ENCODE measurements at places on chromosomes 5 and 9. TPM values are rescaled to one million over a fixed set of nuclear protein-coding genes. Genes with fewer than 3 reads are reported as not detected.

Gene LCN1
- polyA plus RNA-seq = not detected

Gene EGFL7
- not detected for polyA plus RNA-seq

- H3K27me3 ChIP-seq = no peaks in the 10 kb centered on the region
- DNase-seq = no peak
- H3K27ac ChIP-seq = no peak overlapping the region
- H3K4me1 ChIP-seq = peaks cover 33% of the 10 kb centered on the region
- peaks cover 12% of the 10 kb centered on the region for H3K36me3 ChIP-seq
These were observed 9.1 kb downstream of the TTC33 start for GRCh38 chr5:40746703-40747102.

DNA sequence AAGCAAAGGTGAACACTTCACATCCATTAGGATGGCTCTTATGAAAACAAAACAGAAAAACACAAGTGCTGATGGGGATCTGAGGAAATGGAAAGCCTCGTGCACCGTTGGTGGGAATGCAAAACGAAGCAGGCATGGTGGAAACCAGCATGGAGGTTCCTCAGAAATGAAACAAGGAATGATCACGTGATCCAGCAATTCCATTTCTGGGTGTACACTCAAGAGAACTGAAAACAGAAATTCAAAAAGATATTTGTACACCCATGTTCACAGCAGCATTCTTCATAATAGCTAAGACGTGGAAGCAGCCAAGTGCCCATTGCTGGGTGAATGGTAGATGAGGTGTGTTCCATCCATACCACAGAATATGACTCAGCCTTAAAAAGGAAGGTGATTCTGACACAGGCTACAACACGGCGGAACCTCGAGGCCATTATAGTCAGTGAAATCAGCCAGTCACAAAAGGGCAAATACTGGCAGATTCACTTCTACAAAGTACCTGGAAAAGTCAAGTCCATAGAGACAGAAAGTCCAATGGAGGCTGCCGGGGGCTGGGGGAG, 87.2 kb upstream of the RAPGEF1 start:
- no peak overlapping the region for H3K27ac ChIP-seq
- H3K4me1 ChIP-seq = no peaks in the 10 kb centered on the region
- DNase-seq = no peak

DNA sequence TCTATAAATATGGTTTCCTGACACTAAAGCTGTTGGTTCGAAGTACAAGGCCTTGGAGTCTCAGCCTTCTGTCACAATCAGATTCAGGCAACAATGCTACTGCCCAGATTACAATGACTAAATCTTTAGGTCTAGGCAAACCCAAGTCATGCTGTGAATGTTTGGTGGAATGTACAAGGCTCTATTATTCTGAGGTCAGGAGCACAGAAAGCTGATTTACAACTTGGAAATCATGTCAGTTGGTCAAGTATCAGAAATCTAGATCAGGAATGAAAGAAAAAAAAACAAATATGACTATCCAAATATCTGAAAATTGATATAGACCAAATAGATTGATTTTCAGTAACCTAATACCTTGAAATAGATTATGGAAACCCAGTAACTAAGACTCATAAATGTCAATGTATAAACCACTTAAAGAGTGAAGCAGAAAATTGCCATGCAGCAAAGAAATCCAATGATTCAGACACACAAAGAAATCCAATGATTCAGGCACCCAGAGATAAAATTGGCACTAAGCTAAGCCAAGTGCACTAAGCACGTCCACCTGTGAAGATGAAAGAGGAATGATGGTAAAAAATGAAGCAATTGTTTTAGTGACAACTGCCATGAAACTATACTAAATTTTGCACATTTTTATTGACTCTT, 588.0 kb upstream of the TUSC1 start:
- H3K4me3 ChIP-seq = no peak overlapping the region
- H3K27ac ChIP-seq = no peak overlapping the region
- H3K27me3 ChIP-seq = no peaks in the 10 kb centered on the region
- no peaks in the 10 kb centered on the region for H3K36me3 ChIP-seq
- no peaks in the 10 kb centered on the region for H3K4me1 ChIP-seq
- DNase-seq = no peak

GRCh38 chr5:63961598-63962161, 565 bp downstream of the HTR1A start:
- no peak overlapping the region for H3K4me3 ChIP-seq
- no peak overlapping the region for H3K27ac ChIP-seq
- H3K27me3 ChIP-seq = peaks cover 30% of the 10 kb centered on the region
- DNase-seq = no peak
- H3K36me3 ChIP-seq = peaks cover 22% of the 10 kb centered on the region

- peaks cover 43% of the 10 kb centered on the region for H3K27me3 ChIP-seq
- no peaks in the 10 kb centered on the region for H3K4me1 ChIP-seq
- DNase-seq = no peak
- no peak overlapping the region for H3K4me3 ChIP-seq
These were observed 24.4 kb upstream of the ZNF366 start for GRCh38 chr5:72531496-72532190.

GRCh38 chr5:52897238-52897614, 91.9 kb upstream of the ITGA2 start:
- H3K27ac ChIP-seq = no peak overlapping the region
- H3K4me1 ChIP-seq = no peaks in the 10 kb centered on the region
- DNase-seq = no peak
- peaks cover 10% of the 10 kb centered on the region for H3K27me3 ChIP-seq
- no peak overlapping the region for H3K4me3 ChIP-seq

- no peaks in the 10 kb centered on the region for H3K36me3 ChIP-seq
- H3K4me1 ChIP-seq = no peaks in the 10 kb centered on the region
- H3K27ac ChIP-seq = peak overlapping the region; percentile 28
- no peak for DNase-seq
- H3K27me3 ChIP-seq = no peaks in the 10 kb centered on the region
- H3K4me3 ChIP-seq = no peak overlapping the region
These were observed 46.0 kb downstream of the C7 start for GRCh38 chr5:40955313-40955712.

DNA sequence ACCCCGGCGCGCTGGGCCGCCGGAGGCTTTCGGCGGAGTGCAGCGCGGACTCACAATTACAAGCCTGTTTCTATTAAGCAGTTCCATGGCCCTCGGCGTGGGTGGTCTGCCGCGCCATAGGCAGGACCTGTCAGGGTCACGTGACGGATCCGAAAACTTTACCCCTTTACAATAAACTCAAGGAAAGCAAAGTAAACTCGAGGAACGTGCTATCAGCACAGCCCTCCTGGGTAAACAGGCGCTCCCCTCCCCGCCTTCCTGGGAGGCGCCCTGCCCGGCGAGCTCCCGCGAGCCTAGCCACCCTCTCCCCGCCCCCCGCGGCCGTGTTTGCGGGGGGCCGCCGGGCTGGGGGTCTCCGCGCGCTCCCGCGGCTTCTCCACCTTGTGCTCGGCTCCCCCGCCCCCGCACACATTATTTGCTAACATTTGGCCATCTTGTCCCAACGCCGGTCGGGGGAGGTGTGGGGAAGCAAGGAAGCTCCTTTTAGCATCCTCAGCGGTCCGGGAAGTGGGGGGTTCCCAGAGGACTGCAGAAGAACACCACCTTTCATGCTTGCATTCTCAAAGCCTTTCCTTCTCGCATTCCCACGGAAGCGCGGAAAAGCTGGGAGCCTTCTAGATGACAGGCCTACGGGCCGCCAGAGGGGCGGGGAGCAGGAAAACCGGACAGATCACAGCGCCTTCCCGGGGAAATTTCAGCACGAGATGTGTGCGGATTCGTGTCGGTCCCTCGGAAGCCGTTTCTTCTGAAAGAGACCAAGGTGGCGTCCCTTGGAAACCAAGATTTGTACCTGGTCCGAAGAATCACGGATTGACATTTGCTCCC, at the start of gene PTCH1:
PTCH1 (minus strand) TSS at position 238 of the 825 bp plus-strand sequence.
- peak within 1 kb of the TSS; percentile 93 for H3K4me3 ChIP-seq
- peak within 1 kb of the TSS; percentile 96 for H3K27ac ChIP-seq
- no peak for DNase-seq
- H3K27me3 ChIP-seq = peaks cover 74% of the 10 kb centered on the region

DNA sequence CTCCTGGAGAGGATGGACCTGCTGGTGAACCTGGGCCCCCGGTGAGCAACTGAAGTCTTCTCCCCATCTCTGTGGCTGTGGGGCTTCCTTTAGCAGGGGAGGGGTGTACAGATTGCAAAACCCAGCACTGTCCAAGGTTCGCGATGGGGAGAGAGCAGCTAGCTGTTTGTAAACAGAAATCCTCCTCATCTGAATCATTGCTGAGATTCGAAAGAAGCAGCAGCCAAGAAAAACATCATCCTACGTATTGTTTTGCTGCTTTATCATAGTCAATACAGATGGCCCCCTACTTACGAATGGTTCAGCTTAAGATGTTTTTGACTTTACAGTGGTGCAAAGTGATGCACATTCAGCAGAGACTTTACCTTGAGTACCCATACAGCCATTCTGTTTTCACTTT, 80.0 kb upstream of the TGFBR1 start:
- peaks cover 4% of the 10 kb centered on the region for H3K27me3 ChIP-seq
- no peak overlapping the region for H3K4me3 ChIP-seq
- DNase-seq = no peak
- H3K4me1 ChIP-seq = peaks cover 10% of the 10 kb centered on the region
- no peak overlapping the region for H3K27ac ChIP-seq

- H3K27me3 ChIP-seq = peaks cover 8% of the 10 kb centered on the region
- H3K27ac ChIP-seq = no peak overlapping the region
- no peaks in the 10 kb centered on the region for H3K4me1 ChIP-seq
- no peaks in the 10 kb centered on the region for H3K36me3 ChIP-seq
These were observed 33.9 kb upstream of the ABCA1 start for GRCh38 chr9:104961701-104962359.

Measured in naive B cell (primary cell).